Caco-2 (cell line): ENCODE measurements at places on chromosomes 5 and 9.

DNA sequence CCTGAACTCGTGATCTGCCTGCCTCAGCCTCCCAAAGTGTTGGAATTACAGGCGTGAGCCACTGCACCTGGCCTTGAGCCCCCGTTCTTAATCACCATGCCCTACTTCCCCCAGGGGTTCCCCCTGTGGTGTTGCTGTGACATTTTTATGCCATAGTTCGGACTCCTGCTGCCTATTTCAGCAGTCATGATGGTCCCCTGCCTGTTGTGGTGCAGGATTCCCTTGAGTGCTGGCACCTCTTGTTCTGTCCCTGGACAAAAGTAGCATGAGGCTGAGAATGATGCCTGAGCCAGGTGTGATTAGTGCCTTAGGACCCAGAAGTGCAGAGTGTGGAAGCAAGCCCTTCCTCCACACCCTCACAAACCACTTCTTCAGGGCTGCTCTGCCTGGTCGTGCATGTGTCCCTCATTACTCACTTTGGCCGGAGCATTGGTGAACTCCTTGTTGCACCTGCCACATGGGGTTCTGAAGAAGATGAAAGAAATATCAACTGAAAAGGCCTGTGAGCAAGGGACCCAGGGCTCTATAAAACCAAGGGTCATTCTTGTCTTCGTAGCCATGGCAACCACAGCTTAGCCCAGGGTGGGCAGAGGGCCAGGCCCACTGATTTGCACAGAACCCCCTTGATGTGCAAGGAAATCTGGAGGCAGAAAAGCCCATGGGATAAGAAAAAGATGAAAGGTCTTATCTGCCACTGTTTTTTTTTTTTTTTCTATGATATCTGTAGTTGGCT lies 228.0 kb downstream of the NTRK2 start:
- no peak for DNase-seq

DNA sequence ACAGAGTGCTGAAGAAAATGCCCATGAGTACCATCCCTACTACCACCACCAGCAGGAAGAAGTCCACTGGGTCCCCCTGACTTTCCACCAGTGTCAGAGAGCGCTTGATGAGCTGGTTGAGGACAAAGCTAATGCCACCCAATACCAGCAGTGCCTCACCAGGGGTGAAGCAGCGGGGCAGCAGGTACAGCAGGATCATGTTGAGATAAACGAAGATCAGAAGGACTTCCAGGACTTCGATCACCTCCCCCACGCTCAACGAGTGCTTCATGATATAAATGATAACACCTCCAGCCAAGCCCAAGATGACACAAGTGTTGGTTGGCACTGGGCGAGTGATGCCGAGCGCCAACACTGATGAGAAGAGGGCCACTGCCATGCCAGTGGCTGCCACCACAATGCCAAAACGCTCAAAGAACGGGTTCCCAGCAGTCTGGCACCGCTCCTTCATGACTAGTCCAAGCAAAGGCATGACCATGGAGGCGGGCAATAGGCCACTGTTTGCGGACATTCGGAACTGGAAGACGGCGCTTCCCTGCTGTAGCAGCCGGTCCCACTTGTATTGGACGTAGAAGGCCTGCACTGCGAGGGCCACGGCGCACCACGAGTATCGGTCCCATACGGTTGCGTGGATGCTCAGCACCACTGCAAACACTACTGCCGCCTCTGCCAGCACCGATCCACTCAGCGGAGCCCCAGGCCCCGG lies 679 bp downstream of the DOLK start:
- peak; percentile 45 for DNase-seq

DNA sequence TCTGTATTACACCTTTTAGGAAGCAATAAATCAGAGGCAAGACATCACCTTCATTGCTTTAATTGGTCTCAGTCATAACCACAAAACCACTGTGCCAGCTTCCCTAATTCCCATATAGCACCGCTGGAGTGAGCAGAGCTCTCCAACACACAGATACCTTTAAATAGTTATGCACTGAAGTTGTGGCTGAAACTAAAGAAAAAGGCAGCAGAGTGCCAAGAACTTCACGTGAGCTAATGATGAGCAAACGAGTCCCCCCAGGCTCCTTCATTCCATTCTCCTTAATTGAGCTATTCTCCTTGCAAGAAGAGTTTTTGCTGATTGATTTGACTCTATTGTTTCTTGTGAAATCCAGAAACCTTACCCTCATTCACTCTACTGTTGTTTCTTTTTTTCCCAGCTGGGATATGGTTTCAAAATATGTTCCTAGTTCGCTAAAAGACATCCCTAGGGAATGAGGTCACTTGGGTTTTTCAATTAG lies 501.5 kb downstream of the SPATA31D1 start:
- no peak for DNase-seq

DNA sequence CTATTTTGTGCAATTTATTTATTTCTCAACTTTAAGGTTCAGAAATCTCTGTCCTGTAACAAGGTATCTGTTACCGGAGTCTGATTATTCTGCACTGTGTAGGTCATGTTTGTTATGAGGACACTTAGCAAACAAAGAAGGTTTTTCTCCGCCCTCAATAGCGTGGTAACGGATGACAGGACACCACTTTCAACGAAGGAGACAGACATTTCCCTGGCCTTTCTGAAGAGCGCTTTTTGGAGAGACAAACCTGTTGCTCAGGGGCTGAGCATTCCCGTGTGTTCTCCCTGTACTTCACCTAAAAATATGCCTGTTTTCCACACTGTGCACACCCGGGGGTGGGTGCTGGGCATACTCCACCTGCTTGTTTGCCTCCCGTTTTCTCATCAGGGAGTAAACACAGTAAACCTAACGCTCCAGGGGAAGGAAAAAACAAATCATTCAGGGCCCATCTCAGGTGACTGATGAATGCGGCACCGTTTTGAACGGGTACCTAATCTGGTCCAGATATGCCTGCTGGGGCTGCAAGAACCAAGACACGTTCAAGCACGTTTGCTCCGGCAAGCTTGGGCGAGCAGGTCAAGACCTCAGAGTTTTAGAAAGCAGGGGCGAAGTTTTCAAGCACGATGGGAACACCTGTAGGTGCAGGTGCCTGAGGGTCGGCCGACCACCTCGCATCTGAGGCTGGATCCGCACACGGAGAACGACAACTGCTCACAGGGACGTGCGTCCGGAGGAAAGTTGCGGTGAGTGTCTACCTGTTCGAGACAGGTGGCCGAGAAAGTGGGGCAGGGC lies 859 bp downstream of the RETREG1 start:
- peak; percentile 16 for DNase-seq

DNA sequence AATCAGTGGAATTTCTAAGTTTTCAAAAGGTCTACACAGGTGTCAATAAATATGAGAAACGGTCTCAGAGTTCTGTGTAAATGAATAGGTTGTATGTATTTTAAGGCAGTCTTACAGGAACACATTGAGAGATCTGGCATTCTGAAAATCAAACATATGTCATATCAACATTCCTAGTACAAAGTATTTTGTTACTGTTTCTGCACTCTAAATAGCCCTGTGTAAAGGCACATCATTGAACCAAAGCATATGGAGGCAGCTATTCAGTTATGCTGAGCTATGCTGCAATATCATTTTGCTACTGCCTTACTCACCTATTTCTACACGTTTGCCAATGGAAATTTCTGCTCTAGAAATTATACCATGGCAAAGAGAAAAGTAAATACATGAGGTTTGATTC lies 379.1 kb downstream of the KIAA0825 start:
- DNase-seq = no peak

- no peak for DNase-seq
These were observed 16.3 kb downstream of the KLF9 start for GRCh38 chr9:70398145-70398556.

- peak; percentile 94 for DNase-seq
These were observed at the start of gene RHOBTB3 for GRCh38 chr5:95730730-95731570. Gene RHOBTB3, plus strand, starts transcription at chr5:95731336. Its CDS starts 347 bp downstream, at chr5:95731683.

GRCh38 chr5:74109344-74109743 lies 483.3 kb downstream of the ARHGEF28 start:
- no peak for DNase-seq

DNA sequence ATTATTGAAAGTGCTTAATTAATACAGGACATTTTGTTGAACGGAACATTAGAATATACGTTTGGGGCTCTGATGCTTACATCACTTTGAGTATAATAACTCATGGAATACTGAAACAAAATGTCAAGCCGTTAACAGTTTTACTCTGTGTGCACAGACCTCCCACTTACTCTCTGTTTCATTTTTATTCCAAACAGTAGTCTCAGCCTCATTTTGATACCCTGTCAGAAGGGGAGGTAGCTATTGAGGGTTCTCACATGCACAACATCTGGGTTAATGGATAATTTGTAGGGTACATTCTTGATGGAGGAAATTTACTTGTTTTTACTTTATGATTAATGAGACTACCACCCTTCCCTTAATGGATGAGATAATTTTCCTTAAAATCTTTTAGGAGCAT lies 59.0 kb downstream of the SCAMP1 start:
- DNase-seq = no peak

DNA sequence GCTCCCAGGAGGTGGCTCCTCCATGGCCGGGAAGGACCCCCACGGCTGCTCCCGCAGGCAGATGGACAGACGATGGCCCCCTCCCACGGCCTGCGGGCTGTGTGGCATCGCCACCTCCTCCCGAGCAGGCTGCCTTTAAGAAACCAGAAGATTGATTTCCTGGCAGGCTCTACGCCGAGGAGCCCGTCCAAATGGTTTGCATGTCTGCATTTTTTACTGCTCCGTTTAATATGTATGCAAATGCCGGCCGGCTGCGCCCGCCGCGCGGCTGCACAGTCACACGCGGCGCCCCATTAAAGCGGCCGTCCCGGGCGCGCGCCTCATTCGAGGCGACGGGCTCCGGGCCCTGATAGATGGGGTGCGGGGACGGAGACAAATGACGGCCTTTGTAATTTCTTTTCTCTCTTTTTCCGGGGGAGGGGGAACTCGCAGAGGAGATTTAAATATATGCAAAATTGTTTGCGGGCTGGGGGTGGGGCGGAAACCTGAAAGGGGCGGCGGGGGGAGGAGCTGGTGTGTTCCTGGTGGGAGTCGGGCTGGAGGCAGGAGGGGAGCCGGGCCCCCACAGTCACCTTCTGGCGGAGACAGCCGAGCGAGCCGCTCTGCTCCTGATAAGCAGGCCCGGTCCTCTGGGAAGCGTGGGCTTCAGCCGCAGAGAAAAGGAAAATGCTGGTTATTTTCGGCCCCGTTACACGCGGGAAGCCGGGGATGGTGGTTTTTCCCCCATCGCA lies 158.7 kb upstream of the IER5L start:
- DNase-seq = no peak
